AG10803 (cell line): ENCODE measurements at places on chromosomes 2 and 18.

GRCh38 chr2:68458981-68459380 is 8.1 kb downstream of the FBXO48 start:
- DNase-seq, result peak; percentile 31

DNA sequence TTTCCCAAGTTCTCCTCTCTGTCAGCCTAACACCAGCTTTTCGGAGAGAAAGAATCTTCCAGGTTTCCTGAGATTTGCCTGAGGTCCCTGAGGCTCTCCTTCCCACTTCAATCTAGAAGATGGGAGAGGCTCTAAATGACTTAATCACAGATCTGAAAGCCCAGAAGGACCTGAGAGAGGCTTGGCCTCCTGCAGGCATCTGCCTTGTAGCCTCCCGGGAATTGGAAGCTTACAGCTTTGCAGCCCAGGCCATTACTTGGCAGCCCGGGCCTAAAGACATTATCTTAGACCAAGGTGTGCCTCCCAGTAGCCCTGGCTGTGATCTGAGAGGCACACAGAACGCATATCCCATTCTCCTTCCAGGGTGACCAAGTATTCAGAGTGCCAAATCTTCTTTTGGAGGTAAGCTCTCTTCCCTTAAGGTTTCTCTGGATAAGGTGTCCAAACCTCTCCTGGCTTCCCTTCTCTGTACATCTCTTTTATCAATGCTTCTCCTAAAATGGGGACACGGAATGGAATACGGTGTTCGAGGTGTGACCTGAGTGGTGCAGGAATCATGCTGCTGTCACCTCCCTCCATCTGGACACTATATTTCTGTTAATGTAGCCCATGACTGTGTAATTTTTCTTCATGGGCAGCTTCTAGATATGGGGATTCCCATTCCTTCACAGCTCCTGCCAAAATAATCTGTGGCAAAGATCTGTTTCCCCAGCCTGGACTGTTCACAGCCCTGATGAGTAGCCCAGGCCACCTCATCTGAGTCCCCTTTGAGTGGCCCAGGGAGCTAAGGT is 16.0 kb downstream of the CTIF start:
- DNase-seq, result no peak

- no peak for DNase-seq
These were observed 1045.3 kb downstream of the TSN start for GRCh38 chr2:122800781-122801180.

DNA sequence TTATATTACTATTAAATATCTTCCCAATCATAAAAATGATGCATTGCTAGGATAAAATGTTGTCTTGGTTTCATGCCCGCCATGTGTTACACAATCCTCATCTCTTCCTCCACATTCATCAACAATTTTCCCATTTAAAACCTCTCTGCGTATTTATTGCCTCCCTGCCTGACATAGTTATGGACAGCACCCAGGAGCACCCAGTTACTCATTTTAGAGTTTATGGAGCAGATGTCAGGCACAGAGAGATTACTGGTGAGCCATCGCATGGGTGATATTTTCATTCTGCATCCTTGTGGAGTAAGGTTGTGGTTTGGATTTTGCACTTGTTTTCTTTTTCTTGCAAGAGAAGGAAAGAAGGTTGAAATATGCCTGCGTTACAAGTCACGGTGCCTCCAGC is 116.7 kb upstream of the NPAS2 start:
- DNase-seq, result peak; percentile 76

- no peak for DNase-seq
These were observed 21.4 kb downstream of the NCOA1 start for GRCh38 chr2:24512404-24512803.

GRCh38 chr18:71583252-71583651 is 960.9 kb downstream of the CBLN2 start:
- no peak for DNase-seq

- DNase-seq, result peak; percentile 3
These were observed 1.1 kb upstream of the MOB4 start for GRCh38 chr2:197514754-197515153.

GRCh38 chr18:10121786-10122515 is 208.1 kb downstream of the VAPA start:
- peak; percentile 97 for DNase-seq

DNA sequence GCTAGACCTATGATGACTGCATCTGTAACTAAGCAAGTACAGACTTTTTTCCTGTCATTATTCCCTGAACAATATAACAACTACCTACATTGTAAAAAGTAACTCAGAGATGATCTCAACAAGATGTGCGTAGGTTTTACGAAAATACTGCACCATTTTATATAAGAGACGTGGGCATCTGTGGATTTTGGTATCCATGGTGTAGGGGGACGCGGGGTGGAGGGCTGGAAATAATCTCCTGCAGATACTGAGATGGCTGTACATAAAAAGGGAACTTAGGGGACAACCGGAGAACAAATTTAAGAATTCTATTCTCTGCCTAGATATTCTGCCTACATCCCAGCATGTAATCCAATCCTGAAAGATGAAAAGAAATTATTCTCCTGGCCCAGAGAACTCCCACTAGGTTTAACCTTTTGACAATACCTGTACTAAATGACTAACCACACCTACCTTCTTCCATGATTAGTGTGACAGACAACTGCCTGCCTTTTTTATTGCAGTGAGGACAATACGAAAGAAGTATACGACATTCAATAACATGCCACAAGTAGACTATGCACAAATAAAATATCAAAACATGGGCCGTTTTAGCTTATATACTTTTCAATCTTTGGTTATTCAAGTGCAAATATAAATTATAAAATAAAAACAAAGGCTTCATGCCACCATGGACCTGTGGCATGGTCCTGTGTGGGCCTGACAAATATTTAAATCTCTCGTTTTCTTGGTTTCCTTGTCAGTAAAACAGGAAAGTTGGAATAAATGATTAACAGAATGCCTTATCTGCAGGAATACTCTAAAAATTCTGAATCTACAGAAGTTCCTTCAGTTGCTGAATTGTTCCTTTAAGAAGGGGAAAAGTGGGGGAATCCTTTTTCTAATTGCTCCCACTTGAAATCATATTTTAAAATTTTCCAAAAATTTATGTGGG is 46.3 kb downstream of the RTN4 start:
- DNase-seq, result no peak

DNA sequence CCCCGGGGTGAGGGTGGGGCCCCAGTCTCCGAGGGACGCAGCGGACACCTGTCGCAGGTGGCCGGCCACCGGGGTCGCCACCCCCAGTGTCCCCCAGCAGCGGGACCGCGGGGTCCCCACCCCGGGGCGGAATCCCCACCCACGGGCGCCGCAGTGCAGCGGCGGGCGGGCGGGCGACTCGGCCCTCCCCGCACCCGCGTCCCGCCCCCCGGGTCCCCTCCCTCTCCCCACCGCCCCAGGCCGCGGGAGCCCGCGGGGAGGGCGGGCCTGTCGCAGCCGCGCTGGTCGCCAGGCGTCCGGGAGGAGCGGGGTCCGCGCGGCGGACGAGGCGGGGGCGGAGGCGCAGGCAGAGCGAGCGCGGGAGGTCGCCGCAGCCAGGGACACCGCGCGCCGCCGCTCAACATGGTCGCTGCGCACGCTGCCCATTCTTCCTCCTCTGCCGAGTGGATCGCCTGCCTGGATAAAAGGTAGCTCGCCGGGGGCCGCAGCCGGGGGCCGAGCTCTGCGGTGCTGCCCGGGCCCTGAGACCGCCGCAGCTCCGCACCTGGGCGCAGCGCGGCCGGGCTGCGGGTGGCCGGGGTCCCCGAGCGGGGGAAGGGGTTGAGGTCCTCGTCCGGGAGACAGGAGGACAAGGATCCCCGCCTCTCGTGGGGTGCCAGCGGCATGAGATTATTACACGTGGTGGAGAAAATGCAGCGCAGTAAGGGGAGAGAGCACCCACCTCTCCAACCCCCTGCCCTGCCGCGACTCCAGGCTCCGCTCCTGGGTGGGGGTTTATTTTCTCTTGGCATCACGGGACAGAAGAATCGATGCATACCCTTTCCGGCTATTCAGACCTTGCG is at the start of gene RAPGEF4:
Gene RAPGEF4 (plus strand): TSS at position 264 of the 842 bp plus-strand sequence. CDS start 139 bp downstream, at position 403.
- no peak for DNase-seq
